HEK293T (cell line): ENCODE measurements at places on chromosomes 2 and 18.

GRCh38 chr18:77099485-77100370 lies 32.9 kb downstream of the MBP start:
- no peak for DNase-seq

- DNase-seq = no peak
Measured at GRCh38 chr2:17590342-17590911, 49.9 kb downstream of the VSNL1 start.

DNA sequence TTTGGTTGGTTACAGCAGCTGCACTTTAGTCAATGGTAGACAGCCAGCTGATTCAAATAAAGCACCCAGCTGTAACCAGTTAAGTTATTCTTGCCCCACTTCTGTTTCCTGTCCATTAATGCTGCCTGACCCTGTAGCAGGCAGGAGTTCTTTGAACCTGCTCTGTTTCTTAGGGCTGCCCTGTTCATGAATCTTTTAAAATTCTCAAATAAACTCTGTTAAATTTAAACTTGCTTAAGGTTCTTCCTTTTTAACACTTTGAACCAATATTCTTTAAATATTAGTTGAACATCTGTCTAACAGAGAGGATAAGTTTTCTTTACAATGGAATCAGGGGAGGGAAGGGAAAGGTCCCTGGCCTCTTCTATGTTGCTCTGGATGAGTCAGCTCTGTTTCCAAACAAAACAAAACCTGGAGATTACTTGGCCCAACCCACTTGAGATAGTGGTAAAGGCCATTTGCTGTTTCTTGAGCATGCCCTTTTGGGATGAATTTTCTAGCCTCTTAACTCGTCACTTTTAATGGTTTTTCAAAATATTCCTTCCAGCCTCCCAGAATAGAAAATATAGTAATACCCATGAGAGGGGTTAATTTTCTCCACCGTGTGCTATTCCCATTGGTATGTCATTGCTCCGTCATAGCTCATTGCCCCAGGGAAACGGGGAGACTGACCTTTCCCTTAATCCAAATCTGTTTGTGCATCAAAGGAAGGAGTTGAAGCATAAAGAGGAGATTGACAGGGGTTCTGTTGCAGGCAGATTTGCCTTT lies 112.1 kb upstream of the FHL2 start:
- DNase-seq = no peak

DNA sequence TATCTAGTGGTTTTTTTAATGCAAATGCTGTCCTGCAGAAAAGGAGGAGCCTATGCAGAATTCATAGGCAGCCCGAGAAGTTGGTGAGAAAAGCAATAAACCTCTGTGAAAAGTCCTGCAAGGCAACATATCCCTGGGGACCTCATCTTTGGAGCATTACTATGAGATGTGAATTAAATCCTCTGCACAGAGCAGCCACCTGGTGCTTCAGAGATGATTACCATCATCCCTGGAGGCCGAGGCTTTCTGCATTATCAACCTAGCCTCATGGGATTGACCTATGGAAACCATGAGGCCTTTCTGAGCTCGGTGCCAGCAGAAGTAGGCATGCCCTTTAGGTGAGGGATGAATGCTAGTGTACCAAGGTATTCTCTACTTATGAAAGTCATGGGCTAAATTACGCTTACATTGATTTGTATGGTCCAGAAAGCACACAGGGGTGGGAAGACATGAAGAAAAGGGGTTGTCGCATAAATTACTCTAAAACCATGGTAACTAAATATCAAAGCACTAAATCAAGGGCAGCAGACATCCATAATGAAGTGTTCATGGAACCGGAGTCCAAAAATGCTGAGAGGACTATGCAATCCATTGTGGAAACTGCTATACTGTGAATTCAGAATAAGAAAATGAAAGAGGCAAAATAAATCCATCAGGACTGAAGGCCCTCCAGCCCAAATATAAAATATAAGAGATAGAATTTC lies 623.5 kb upstream of the DDX18 start:
- no peak for DNase-seq

DNA sequence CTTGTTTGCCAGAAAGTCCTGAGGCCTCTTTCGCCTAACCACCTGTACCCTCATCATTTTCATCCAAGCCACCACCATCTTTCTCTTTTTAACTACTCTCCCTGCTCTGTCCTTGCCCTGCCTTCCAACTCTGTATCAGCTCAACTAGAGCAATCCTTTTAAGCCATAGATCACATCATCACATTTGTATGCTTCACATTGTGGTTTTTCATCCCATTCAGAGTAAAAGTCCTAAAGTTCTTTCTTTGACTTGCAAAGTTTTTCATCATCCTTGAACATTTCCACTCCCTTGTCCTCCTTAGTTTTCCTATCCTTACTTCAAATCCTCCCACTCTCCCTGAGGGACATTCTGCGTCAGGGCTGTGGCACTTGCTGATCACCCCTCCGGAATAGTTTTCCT lies 73.9 kb downstream of the SLC39A10 start:
- no peak for DNase-seq

DNA sequence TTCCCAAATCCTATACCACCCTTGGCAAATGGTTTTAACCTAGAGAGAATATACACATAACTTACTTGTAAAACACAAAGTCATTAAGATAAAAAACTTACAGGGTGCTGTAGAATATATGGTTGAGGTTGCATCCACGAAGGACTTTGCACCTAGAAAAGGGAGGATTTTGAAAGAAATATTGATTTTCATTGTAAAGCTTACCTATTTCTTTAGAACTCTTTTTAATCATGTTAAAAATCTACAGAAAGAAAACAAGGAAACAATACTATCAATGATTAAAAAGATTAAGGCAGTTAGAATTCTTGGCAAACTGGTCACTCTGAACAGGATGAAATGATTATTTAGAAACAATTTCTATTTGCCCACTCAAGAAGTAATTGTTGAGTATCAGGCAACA lies 81.1 kb upstream of the ITGB6 start:
- no peak for DNase-seq

DNA sequence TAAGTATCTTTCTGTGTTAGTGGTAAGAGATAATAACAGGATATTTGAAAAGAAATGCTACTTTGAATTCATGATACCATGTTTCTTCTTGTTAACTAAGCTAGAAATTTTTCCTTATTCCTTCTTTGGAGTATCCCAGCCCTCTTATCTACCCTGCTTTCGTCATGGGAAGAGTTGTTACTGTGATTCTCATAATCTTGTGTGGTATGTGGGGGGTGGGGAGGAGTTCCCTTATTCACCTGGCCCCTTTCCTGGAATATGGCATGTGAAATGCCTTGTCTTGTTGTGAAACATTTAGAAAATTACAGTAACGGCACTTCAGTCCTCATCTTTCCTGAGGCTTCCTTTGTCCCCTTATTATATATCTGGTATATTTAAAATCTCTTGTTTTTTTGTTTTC lies 129.9 kb downstream of the NCOA1 start:
- DNase-seq = no peak

- DNase-seq = no peak
Measured at GRCh38 chr2:216934623-216935022, 74.8 kb upstream of the TNP1 start.

- no peak for DNase-seq
Measured at GRCh38 chr2:52345676-52346075, 1313.7 kb upstream of the NRXN1 start.

- DNase-seq = no peak
Measured at GRCh38 chr2:11354363-11355154, 10.1 kb upstream of the ROCK2 start.

DNA sequence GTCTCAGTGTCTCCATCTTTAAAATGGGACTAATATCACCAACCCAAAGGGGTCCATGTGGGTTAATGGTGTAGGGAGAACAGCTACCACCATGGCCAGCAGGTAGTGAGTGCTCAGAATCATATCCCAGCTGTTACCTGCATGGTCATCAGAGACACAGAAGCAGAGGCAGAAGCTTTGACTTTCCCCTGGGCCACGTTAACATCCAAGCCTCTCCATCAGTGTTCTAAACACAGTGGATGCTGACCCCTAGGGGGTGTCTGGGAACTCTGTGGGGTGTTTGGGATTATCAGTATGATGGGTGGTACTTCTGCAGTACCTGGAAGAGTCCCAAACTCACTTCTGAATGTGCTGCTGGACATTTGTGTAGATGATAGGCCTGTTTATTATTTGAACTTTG lies 93.6 kb downstream of the GYPC start:
- DNase-seq = no peak

- DNase-seq = no peak
Measured at GRCh38 chr18:7607540-7608173, 40.5 kb downstream of the PTPRM start.

DNA sequence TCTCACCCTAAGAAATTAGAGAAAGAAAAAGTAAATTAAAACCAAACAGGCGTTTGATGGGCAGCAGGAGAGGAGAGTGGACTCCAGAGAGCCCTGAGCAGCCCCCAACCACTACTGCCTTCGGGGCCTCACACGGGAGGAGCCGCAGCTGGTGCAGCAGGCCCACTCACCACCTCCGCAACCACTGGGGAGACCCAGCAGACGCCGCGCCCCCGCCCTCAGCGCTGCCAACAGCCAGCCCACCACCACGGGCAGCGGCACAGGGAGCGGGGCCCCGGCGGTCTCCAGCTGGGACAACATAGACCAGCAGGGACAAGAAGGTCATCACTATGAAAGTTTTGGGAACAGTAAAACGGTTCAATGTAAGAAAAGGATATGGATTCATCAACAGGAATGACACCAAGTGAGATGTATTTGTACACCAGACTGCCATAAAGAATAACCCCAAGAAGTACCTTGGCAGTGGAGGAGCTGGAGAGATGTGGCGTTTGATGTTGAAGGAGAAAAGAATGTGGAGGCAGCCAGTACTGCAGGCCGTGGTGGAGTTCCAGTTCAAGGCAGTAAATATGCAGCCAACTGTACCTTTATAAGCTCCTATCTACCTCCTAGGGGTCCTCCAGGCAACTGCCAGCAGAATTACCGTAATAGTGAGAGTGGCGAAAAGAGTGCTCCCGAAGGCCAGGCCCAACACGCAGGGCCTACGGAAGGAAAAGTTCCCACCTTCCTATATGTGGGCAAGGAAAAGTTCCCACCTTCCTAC lies 76.5 kb downstream of the OLA1 start:
- no peak for DNase-seq

GRCh38 chr2:14700753-14701152 lies 68.2 kb downstream of the LRATD1 start:
- no peak for DNase-seq

DNA sequence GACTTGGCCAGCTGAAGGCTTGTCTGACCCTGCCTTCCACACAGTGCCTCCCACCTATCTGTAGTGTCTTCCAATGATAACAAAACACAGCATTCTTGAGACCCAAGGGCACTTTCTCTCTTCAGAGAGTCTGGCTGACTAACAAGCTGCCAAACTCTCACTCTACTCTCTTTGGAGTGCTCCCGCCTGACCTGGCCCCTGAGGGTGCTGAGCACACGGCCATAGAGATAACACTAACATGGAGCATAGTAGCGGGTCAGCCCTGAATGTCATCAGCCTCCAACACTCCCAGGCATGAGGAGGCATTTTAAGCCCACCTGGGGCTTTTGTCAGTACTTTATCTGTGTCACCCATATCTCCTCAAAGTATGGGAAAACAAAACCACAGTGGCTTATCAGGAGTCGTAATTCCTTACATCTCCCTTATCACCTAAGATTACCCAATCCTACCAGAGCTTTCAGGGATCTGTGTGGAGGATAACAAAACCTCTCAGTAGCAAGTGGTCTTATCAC lies 160.3 kb upstream of the TCF4 start:
- no peak for DNase-seq

GRCh38 chr2:197198890-197199289 lies 111.7 kb downstream of the ANKRD44 start:
- DNase-seq = no peak

DNA sequence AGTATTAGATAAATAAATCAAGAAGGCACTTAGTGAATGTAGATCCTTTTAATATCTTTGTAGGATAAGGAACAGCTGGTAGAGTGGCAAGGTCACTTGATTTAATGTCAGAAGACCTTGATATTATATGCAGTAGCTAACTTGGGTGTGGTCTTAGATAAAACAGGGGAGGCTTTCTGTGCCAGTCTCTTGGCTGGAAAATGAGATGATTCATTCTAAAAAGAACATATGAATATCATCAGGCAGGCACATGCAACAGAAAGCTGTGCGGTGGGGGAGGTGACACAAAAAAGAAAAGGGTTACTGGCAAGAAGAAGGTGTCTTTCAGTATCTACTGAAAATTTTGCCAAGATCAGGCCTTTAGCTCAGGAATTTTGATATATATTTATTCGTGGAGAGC lies 931.7 kb upstream of the CELF4 start:
- DNase-seq = no peak
